ENCODE measurements at places on chromosomes 2 and 18.

- no peak overlapping the region for H3K4me3 ChIP-seq
- H3K4me1 ChIP-seq, result peaks cover 7% of the 10 kb centered on the region
- no peak for DNase-seq
- no peaks in the 10 kb centered on the region for H3K36me3 ChIP-seq
These were observed 39.8 kb upstream of the SPTBN1 start for GRCh38 chr2:54416166-54416813.

GRCh38 chr2:54470266-54470938 is 14.3 kb downstream of the SPTBN1 start:
- peaks cover 16% of the 10 kb centered on the region for H3K4me1 ChIP-seq
- H3K4me3 ChIP-seq, result no peak overlapping the region
- no peak for DNase-seq
- H3K27ac ChIP-seq, result no peak overlapping the region
- H3K27me3 ChIP-seq, result no peaks in the 10 kb centered on the region
- no peaks in the 10 kb centered on the region for H3K36me3 ChIP-seq

DNA sequence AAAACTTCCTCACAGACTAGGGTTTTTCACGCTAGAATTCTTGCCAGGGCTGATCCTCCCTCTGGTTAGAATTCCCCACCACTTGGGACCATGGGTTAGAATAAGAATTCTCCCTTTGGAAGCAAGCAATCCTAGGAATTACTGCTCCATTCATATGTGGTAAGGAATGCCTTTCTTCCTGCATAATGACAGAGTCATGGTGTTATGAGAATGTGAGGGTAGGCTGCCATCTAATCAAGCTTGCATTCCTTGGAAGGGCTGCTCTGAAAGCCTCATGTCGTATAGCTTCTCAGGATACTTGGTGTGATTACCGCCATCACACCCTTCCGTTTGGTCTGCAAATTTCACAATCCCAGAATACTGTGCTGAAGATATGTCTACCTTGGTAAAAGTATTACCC is 1282.4 kb upstream of the PIK3C3 start:
- H3K27ac ChIP-seq, result no peak overlapping the region
- H3K36me3 ChIP-seq, result no peaks in the 10 kb centered on the region
- H3K27me3 ChIP-seq, result no peaks in the 10 kb centered on the region
- no peak for DNase-seq
- no peaks in the 10 kb centered on the region for H3K4me1 ChIP-seq
- H3K4me3 ChIP-seq, result no peak overlapping the region

DNA sequence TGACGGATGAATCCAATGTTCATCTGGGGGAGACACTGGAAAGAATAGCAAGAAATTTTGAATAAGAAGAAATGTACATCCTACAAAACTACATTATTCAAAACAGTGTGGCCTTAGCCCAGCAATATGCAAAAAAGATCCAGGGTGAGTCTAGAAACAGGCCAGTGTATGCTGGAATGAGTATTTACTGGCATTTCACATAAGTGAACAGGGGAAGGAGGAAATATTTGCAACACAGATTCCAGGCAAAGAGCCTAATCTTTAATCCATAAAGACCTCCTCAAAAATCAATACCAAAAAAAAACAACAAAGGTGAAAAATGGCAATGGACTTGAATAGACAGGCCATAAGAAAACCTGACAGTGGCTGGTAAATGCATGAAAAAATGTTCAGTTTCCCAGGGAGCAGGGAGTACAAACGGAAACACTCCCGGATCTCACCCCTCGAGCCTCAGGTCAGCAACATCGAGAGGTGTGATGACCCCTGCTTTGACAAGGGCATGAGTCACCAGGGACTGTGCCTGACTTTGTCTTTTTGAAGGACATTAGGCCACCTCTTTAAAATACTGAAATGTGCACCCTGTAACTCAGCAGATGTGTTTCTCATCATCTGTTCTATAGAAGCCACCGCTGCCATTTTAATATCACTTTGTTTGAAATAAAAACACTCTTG is 12.7 kb upstream of the GPC1 start:
- H3K4me1 ChIP-seq, result no peaks in the 10 kb centered on the region
- no peaks in the 10 kb centered on the region for H3K36me3 ChIP-seq
- no peak overlapping the region for H3K4me3 ChIP-seq
- no peak for DNase-seq

DNA sequence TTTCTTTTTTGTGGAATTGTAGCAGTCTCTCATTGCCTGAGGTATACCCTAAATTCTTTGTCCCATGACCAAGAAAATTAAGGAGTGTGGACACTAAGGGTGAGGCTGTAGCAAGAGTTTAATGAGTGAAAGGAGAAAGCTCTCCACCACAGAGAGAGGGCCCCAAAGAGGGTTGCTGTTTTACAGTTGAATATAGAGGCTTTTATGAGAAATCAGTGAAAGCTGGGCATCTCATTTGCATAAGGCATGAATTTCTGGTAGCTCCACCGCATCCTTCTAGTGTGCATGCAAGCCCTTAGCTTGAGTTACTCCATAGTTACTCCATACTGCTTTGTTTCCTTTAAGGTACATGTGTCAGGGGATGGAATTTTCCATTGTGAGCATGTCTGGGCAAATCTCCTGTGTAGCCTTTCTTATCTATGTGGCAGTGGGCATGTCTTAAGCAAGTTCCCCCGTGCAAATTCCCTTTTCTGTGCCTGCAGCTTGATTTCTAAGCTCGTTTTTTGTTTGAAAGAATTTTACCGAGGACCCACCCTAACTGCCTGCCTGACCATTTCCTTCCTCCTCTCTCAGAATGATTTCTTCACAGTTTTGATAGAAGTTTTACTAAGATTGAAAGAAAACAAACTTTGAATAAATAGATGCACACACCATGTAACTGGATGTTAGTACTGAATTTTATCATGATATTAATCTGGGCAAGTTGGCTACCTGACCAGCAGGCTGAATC is 218.9 kb downstream of the PARD3B start:
- no peaks in the 10 kb centered on the region for H3K27me3 ChIP-seq
- no peak overlapping the region for H3K27ac ChIP-seq
- H3K36me3 ChIP-seq, result no peaks in the 10 kb centered on the region
- no peak overlapping the region for H3K4me3 ChIP-seq
- DNase-seq, result no peak

DNA sequence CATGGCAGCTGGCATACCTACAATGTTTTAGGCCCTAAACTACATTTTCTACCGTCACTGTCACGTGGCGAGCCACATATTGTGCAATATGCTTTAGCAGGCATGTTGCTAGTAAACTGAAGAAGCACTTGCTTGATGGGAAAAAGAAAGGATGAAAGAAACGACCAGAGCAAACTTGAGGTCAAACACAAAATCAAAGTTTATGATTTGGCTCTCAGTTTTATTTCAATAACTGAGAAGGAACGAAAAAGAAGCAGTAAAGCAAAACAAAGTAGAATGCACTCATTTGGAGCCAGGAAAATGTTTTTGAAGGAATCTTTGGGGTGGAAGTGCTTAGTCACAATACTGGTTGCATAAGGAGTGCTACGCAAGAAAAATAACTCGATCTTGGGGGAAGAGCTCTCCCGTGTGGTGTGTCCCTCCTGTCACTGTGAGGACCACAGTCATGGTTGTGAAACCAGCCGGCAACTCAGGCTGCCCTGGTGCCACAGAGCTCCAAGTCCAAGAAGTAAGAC is 349.8 kb downstream of the RBM43 start:
- DNase-seq, result peak; percentile 50
- no peak overlapping the region for H3K4me3 ChIP-seq

DNA sequence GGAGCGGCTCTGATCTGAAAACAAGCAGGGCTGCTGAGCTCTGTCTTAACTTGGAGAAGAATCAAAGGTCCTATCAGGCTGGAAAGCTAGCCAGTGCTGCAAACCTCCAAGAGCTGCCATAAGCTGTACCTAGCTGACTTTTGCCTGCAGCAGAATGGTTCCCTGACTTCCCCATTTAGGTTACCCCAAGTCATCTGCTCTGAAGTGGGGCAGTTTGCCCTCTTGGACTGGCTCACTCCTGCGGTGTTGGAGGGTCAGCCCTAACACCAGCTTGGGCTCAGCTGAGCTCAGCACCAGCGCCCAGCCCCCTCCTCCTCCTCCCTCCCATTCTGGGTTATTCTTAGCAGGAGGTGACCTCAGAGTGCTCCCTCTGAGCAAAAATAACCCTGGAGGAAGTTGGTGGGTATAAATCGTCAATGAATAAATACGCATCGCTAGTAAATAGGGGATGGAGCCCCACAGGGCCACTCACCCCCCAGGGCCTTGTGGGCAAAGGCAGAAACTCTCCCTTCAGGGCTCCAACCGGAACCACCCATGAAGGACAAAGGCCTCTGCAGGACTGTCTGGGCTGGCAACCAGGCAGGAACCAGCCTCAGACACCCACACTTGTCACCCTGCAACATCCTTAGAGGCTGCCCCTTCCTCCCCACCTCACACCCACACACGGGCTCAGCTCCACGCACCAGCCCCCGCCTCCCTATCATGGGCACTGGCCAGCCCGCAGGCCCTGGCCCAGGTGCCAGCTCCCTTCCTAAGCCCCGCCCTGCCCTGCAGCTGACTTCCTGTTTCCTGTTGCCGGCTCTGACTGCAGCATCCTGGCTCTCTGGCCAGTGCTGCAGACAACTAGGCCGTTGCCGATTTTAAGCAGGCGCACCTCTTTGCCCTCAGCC is 46.9 kb downstream of the DNMT3A start:
- peaks cover 24% of the 10 kb centered on the region for H3K4me1 ChIP-seq
- peak; percentile 58 for DNase-seq
- no peak overlapping the region for H3K4me3 ChIP-seq

DNA sequence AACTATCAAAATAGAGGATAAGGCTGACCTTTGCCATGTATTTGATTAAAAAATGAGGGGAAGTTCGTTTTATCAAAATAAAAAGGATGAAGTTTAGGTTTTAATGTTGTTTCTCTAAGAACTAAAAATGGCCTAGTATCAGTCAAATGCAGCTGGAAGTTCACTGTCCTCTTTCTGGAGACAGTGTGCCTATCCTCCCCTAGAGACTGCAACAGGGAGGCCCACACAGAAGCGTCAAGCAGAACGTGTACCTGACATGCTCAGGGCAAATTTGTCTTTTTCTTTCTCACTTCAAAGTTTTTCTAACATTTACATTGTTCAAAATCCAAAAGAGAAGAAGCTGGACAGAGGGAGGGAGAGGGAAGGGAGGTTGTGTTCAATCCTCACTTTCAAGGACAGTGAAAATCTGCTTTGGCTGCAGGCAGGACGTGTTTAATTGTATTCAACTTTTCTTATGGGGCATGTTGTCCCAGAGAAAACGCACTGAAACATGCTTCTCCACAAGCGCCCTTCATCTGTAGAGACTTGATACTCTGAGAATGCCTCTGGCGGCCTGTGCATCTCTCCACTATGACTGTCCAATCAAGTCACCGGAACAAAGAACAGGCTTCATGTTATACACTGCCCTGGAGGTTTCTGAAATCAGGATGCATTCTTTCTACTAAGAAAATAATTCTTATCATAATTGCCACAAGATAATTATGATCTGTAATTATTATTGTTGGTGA is 65.1 kb downstream of the FAM210A start:
- no peaks in the 10 kb centered on the region for H3K27me3 ChIP-seq
- H3K27ac ChIP-seq, result peak overlapping the region; percentile 22
- H3K36me3 ChIP-seq, result no peaks in the 10 kb centered on the region
- no peak overlapping the region for H3K4me3 ChIP-seq

- H3K27me3 ChIP-seq, result no peaks in the 10 kb centered on the region
- H3K36me3 ChIP-seq, result no peaks in the 10 kb centered on the region
- H3K4me3 ChIP-seq, result no peak overlapping the region
These were observed 476.5 kb upstream of the TRIB2 start for GRCh38 chr2:12240206-12240605.

- H3K36me3 ChIP-seq, result no peaks in the 10 kb centered on the region
- H3K4me1 ChIP-seq, result no peaks in the 10 kb centered on the region
- H3K27ac ChIP-seq, result no peak overlapping the region
- H3K27me3 ChIP-seq, result no peaks in the 10 kb centered on the region
- no peak overlapping the region for H3K4me3 ChIP-seq
- DNase-seq, result no peak
These were observed 92.5 kb upstream of the RBBP8 start for GRCh38 chr18:22840606-22841144.

- no peaks in the 10 kb centered on the region for H3K4me1 ChIP-seq
- no peak for DNase-seq
- no peaks in the 10 kb centered on the region for H3K27me3 ChIP-seq
- H3K36me3 ChIP-seq, result no peaks in the 10 kb centered on the region
- H3K27ac ChIP-seq, result no peak overlapping the region
- H3K4me3 ChIP-seq, result no peak overlapping the region
These were observed 42.8 kb upstream of the INHBB start for GRCh38 chr2:120303177-120303576.

DNA sequence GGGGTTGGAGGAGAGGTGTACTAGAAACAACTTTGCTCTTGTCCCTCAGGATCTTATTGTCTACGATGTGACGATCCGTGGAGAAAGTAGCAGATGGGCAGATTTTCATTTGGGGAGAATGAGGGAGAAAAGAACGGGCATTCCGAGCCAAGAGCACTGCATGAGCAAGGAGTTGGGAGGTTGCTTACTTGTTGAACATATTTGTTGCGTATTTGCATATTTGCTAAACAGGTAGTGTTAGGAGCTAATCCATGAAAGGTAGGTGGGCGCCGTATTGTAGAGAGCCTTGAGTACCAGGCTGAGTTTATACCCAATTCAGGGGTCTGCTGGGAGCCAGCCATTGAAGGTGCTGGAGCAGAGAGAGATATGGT is 490 bp downstream of the BCS1L start:
- no peaks in the 10 kb centered on the region for H3K27me3 ChIP-seq
- peak overlapping the region; percentile 97 for H3K4me3 ChIP-seq
- no peaks in the 10 kb centered on the region for H3K36me3 ChIP-seq
- DNase-seq, result no peak
- H3K27ac ChIP-seq, result no peak overlapping the region

GRCh38 chr2:59956981-59957380 is 596.5 kb downstream of the BCL11A start:
- H3K27me3 ChIP-seq, result no peaks in the 10 kb centered on the region
- H3K36me3 ChIP-seq, result no peaks in the 10 kb centered on the region
- H3K27ac ChIP-seq, result no peak overlapping the region
- H3K4me3 ChIP-seq, result no peak overlapping the region

- no peak overlapping the region for H3K4me3 ChIP-seq
- no peak overlapping the region for H3K27ac ChIP-seq
- DNase-seq, result no peak
- H3K4me1 ChIP-seq, result no peaks in the 10 kb centered on the region
These were observed 152.9 kb upstream of the EPAS1 start for GRCh38 chr2:46144133-46144800.

GRCh38 chr2:105034170-105034569 is 3.7 kb upstream of the MRPS9 start:
- no peak overlapping the region for H3K27ac ChIP-seq
- H3K4me1 ChIP-seq, result no peaks in the 10 kb centered on the region
- H3K36me3 ChIP-seq, result no peaks in the 10 kb centered on the region
- DNase-seq, result no peak
- no peak overlapping the region for H3K4me3 ChIP-seq
- H3K27me3 ChIP-seq, result no peaks in the 10 kb centered on the region

Measured in ovary (tissue), 10 donors.